ENCODE measurements at places on chromosomes 4 and X.

DNA sequence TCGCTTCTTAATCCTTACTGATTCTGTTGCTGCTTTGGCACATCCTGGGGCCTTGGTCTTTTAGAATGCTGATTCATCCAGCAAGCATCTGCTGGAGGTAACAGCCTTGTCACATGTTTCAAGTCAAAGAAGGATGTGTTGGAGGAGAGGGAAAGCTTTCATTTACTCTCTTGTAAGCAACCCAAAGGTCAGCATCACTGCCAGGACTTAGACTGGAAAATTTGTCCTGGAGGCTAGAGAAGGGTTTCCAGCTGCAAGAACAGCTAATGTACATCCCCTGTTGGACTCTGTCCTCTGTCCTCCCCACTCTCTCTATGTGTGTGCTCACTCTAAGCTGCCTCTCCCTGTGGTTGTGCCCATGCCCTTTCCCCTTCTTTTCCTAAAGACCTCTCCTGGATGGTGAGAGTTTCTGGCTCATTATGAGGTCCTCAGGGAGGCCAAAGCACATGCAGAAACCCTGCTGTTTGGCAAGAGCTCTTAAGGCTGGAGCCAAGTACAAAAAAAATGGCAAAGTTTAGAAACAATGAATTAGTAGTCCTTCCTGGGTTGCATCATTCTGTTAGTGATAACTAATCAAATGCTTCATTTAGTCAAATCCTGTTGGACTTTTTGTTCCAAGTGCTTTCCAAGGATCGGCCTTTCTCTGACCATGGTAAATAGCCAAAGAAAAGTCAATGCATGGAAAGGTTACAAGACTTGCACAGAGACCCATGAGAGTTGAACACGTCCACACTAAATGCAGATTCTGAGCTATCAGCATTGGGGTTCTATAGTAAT lies 13.4 kb upstream of the SRPX start:
- DNase-seq = no peak

- no peak for DNase-seq
Observed at GRCh38 chr4:6701371-6701770, 7.7 kb downstream of the S100P start.

- no peak for DNase-seq
Observed at GRCh38 chrX:109270580-109271484, 211.1 kb downstream of the GUCY2F start.

DNA sequence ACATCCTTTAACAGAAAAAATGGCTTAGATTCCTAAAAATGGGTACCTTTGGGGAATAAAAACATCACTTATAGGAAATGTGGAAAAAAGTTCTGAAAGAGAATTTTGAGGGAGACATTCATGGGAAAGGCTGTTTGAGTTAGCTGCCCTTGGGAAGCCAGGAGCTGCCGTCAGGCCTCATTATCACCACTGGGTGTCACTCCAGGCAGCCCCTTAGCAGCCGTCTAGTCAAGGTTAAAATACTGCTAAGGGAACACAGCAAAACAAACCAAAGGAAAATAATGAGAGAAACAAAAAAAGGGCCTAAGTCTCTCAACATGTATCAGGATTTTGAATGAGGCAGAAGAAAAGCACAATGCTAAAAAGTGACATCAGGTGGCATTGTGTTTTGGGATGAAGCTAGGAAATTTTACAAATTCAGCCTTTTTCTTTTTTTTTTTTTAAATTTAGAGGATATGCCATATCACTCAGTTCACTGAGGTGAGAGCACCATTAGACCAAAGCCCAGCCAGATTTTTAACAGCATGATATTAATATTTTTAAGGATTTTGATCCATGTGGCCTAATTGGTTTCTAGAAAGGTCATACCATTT lies 235.3 kb downstream of the GPAT3 start:
- no peak for DNase-seq

- DNase-seq = no peak
Observed at GRCh38 chrX:148577741-148578140, 77.3 kb downstream of the AFF2 start.

DNA sequence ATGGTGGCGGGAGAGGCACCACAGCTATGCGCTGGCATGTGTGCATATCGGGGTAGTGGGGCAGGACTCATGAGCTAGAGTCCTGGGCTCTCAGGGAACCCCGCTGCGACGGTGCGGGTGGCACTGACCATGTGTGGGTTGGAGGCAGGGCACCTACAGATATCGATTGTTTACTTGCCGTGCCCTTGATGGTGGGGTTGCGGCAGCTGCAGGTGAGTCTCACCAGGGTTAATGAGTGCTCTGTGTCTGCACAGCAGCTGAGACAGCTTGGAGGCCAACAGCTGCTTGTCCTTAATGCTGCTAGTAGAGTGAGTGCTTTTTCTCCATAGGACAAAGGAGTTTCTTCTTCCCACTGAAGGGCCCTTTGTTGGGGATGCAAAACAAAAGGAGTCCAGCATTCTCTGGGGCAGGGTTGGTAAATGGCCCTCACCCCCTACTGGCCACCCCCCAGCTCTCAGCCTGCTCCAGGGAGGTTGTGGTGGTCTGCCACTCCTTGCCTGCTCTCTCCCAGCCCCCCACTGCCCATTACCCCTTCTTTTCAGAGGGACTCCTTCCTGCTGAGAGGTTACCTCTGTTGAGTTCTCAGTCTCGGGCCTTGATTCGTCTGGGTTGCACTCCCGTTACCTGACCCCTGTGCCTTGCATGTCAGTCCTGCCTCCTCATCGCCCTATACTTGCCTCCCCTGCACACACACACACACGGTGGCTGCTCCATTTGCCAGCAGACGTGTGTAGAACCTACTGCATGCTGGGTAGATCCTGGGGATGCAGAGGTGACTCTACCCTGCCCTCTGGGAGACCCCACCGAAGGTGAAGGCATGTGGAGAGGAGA lies 52.8 kb downstream of the TBC1D14 start:
- DNase-seq = no peak

GRCh38 chr4:143224255-143224654 lies 39.5 kb downstream of the USP38 start:
- DNase-seq = no peak

DNA sequence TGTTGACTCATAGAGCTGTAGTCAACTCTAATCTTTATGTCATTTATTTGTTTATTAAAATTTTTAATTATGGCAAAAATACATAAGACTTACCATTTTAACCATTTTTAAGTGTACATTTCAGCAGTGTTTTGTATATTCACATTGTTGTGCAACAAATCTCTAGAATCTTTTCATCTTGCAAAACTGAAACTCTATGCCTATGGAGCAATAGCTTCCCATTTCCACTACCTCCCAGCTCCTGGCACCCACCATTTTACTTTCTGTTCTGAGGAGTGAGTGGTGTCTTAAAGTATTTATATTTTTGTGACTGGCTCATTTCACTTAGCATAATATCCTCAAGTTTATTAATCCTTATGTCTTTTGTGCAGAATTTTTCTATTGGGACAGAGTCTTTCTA lies 181.0 kb downstream of the GPAT3 start:
- no peak for DNase-seq

DNA sequence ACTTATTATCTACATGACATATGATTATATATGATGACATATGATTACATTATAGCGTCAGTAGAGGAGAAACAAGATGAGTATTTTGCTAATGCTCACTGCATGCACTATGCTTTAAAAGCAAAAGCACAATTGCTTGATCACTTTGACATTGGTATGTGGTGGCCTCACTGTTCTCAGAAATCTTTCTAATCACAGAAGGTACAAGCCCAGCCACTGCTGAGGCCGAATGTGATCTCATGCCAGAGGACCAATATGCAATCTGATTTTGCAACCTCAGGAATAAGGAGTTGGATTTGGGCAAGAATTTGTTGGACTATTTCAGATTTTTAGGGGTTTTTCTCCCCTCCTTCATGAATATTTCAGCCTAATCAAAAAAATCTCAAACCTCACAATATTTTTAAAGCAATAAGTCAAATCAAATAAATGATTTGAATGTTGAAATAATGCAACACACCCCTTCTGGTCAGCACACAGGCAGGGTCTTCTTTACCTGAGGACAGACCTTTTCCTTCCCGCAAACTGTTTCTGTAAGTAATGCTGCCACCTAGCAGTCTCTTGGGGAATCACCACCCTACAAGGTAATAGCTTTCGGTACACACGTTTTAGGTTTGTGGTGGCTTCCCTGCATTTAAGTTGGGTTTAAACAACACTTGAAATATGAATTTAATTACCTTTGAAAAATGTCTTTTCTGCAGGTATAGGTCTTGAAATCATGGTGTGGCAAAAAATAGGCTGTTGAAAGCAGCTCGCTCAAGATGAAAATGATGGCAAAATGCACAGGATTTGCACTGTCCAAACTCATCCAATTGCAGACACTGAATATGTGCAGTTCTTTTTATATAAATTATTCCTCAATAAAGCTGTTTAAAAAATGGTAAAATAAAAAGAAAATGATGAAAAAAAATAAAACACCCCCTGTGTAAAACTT lies 4.8 kb upstream of the CXCL13 start:
- no peak for DNase-seq

- no peak for DNase-seq
Observed at GRCh38 chr4:68319040-68319439, 30.9 kb downstream of the YTHDC1 start.

GRCh38 chr4:7924570-7924969 lies 15.1 kb downstream of the AFAP1 start:
- DNase-seq = no peak

DNA sequence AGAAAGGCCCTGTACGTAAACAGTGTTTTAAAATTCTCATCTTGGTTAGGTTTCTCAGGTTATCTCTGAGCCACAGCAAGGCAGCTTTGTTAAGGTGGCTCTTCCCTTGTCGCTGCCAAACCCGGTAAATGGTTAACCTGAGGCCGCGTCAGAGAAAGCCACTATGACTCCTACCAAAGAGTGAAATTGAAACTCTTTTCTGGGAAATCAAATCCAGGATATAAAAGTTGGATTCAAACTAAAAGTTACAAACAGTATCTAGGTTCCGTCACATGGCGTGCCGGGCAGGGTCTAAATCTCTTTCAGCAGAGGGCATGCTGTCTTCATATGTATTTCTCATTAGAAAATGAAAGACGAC lies 433 bp downstream of the MMAA start:
- DNase-seq = no peak

- no peak for DNase-seq
Observed at GRCh38 chrX:50002067-50002714, 79.8 kb downstream of the CLCN5 start.

DNA sequence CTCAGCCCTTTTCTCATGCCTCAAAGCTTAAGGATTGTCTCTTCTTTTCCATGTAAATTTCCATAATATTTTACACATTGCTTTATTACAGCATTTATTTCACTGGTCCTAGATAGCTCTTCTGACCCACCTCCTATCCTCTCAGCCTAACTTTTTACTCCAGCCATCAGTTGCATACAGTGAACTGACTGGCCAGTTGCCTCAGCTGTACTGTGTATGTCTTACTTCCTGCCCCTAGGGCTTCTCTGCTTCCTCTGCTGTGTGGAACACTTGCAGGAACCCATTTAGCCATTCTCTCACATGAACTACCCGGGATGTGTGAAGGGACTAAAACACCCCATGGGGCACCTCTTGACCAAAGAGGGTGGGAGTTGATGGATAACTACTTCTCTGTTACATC lies 18.0 kb downstream of the C4orf33 start:
- DNase-seq = no peak

Data from 8988T (cell line).